Lung microvascular endothelial cell (primary cell): ENCODE measurements at places on chromosomes 1 and 21.

GRCh38 chr1:101043776-101044175, 18.2 kb upstream of the DPH5 start:
- DNase-seq = peak; percentile 42

GRCh38 chr1:224459966-224460365, 25.4 kb upstream of the WDR26 start:
- no peak for DNase-seq

DNA sequence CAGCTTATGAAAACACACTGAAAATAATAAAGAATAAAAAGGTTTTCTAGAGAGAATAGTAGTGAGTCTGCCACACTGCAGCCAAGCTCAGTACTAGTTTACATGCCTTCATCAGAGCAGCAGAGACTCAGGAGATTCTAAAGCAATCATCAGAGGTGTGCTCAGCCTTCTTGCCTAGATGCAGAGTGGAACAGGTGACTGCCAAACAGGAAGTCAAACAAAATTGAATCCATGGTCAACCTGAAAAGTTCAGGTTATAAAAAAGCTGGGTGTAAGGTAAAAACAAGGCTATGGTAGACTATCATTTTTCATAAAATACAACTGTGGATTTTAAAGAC, 165.3 kb upstream of the C1orf105 start:
- no peak for DNase-seq

GRCh38 chr1:83102630-83103071, 896.3 kb downstream of the TTLL7 start:
- no peak for DNase-seq

DNA sequence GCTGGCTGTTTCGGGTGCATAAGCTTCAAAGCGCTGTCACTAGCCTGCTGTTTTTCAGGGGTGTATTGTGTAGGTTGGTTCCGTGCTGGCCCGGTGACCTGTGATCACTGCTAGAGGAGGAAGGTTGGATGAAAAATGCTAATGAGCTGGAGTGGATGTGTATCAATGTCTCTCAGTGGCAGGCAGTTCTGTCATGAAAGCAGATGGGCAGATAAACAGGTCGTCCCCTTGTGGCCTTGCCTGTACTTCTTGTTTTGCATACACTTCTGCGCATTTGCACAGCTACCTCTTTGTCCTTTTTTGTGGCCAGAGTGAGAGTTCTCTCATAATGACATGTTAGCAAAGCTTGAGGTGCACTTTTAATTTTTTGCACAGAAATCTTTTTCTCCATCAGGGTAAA, 2.9 kb downstream of the SELENON start:
- no peak for DNase-seq

DNA sequence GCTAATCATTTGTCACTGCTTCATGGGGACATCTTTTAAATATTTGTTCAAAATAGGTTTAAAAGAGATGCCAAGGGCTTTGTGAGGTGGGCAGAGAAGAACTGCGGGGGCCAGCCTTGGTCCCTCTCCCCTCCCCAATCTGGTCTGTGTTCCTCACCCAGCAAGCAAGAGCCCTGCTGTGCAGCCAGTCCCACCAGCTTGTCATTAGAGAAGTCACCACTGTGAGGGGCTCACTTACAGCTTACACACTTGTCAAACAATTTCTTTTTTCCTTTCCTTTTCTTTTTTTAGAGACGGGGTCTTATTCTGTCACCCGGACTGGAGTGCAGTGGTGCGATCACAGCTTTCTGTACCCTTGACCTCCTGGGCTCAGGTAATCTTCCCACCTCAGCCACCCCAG, 10.4 kb upstream of the CDK18 start:
- no peak for DNase-seq

GRCh38 chr1:100713626-100714025, 5.9 kb upstream of the VCAM1 start:
- peak; percentile 17 for DNase-seq

DNA sequence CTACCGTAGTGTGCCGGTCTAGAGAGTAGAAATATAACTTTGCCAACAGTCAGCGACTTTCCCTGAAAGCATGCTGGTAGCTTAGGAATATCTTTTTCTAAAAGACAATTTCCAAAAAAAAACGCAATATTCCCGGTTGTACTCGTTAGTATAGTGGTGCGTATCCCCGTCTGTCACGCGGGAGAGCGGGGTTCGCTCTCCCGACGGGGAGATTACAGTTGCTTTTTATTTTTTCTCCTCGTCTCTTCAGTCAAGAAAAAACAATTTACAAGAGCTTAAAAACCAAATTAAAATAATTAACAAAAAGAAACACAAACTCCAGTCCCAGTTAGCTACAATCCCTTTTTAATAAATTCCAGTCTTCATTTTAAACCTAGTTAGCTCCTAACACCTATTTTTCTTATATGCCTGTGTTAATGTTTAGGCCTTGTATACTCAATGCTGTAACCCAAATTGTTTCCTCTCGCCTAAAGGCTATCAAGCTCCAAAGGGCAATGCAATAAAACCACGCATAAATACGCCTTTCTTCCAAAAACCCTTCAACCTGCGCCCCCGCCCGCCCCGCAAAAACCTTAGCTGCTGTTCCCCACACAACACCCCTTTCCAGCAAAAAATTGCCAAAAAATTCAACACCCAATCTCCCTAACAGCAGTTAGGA, 7.8 kb downstream of the HSPA6 start:
- DNase-seq = no peak

- DNase-seq = no peak
Measured at GRCh38 chr1:22285549-22286396, 142.9 kb upstream of the WNT4 start.

- DNase-seq = no peak
Measured at GRCh38 chr1:248892590-248892989, 13.4 kb upstream of the PGBD2 start.

GRCh38 chr21:32424674-32425073, 12.2 kb downstream of the EVA1C start:
- peak; percentile 37 for DNase-seq

GRCh38 chr1:58922302-58923089, 138.6 kb upstream of the JUN start:
- DNase-seq = no peak

- no peak for DNase-seq
Measured at GRCh38 chr1:33119532-33120217, 38.7 kb downstream of the AZIN2 start.

- peak; percentile 61 for DNase-seq
Measured at GRCh38 chr21:26844258-26845065, 747 bp downstream of the ADAMTS1 start.

- DNase-seq = peak; percentile 13
Measured at GRCh38 chr21:45224189-45224938, 63.3 kb downstream of the POFUT2 start.

- DNase-seq = no peak
Measured at GRCh38 chr21:42508371-42508770, 5.3 kb upstream of the SLC37A1 start.

GRCh38 chr1:53348486-53349368, 20.9 kb upstream of the LRP8 start:
- no peak for DNase-seq

DNA sequence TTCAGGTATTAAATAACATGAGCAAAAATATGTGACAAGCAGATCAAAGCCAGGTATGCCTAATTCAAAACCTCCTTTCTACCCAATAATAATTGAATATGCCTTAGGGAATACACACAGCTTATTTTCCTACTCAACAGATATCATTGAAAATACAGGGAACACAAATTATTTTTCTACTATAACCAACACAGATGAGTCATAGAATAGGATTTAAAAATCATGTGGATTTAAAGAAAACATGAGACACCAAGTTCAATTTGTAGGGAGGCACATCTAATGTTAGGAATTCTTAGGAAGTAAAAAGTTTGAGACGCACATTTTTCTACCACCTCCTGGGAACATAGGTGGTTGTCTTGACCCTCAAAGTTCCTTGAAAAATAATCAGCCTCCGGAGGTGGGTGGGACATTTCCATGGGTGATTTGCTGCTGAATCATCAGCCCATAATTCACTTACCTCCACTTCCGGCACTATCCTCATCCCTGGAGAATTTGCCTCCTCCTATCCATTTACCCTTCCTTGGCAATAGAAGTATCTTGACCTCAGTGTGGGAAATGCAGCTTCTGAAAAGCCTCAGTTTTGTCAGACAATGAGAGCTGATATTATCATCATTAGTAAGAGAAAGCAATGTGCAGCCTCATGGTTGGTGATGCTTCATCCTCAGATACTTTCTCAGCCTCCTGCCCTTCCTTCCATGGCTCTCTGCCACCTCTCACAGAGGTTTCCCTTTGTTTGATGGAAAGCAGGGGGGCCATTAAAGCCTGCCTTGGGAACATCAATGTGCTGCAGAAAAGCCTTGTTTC, 33.5 kb upstream of the RGS4 start:
- DNase-seq = peak; percentile 97

- DNase-seq = no peak
Measured at GRCh38 chr21:42570841-42571387, 57.3 kb downstream of the SLC37A1 start.

- DNase-seq = peak; percentile 75
Measured at GRCh38 chr1:43344267-43344850, 6.7 kb downstream of the MPL start.

- DNase-seq = peak; percentile 46
Measured at GRCh38 chr1:19606817-19607642, 37.1 kb upstream of the NBL1 start.

GRCh38 chr21:40011371-40011770, 144.1 kb downstream of the PCP4 start:
- DNase-seq = no peak

DNA sequence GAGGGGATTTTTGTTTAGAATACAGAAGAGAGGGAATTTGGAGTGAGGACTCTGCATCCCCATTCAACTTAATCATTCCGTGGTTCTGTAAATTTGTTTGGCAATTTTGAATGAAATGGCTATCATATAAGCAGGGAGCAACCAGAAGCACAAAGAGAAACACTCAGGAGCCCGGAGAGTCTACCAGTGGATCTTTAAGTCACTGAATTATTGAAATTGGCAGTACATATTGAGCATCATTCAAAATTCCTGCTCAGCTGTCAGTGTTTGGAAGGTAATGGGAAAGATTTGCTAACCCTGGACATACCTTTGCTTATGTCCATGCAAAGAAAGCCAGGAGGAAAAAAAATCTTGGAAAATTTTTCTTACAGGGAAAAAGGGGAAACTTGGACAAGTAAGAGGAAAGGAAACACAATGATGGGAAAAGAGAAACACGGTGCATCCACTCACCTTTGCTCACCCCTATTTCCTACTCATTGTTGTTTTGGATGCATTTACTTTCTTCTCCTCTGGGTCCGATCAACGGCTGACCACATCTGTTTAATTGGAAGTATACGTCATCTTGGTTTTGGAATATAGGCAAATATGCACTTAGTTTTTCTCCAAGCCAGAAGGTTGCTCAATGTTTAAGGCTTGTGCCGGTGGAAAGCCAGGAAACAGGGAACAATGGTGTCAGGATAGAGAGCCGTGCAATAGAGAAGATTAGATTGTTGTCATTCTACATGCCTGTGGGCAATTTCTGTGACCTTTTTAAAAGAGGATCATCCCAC, 243.0 kb upstream of the LYPLAL1 start:
- peak; percentile 89 for DNase-seq

DNA sequence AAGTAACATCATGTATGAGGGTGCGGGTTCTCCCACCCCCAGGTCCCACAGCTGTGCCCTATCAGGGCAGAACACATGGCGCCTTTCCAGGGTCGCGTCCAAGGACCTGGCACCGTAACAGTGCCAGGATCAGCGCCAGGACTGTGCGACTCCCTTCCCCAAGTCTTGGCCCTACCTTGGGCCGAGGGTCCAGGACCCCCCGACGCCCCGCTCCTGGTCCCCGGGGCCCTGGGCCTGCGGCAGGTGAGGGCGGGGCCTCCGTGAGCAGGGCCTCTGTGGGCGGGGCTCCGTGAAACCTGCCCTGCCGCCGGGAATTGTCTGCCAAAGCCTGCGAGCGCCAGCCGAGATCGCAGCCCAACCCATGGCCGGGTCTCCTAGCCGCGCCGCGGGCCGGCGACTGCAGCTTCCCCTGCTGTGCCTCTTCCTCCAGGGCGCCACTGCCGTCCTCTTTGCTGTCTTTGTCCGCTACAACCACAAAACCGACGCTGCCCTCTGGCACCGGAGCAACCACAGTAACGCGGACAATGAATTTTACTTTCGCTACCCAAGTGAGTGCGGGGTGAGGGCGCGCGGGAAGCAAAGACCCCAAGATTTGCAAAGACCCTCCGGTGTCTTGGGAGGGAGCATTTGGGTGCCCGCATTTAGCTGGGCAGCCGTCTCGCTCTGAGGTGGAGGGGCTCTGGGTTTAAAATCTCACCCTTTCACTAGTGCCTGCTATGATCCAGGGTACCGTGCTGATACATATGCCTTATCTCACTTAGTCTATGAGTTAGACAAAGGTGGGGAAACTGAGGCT, at the start of gene RHBG:
Gene RHBG, plus strand, starts transcription at position 323 of the 796 bp plus-strand sequence. Its CDS starts 39 bp downstream, at position 362.
- peak; percentile 42 for DNase-seq

DNA sequence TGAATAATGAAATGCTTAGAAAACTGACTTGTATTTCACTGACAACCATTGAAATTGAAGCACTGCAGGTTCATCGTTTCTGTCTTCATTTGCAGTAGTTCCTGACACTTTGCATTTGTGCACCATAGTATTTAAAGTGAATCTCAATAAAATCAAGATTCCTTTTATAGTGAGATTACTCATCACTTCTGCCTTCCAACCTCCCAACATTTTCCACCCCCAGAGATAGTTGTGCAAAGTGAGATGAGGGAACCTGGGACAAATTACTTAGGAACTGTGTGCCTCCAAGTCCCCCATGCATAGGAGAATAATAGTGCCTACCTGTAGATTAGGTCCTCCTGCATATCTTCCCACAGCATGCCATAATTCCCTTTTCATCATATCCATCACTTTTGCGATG, 114.9 kb upstream of the DPT start:
- DNase-seq = no peak

GRCh38 chr1:18836654-18837053, 22.8 kb downstream of the TAS1R2 start:
- DNase-seq = no peak

- DNase-seq = no peak
Measured at GRCh38 chr1:36760081-36760480, 274.2 kb downstream of the GRIK3 start.
